ENCODE measurements at places on chromosomes 2 and 18. TPM values are rescaled to one million over a fixed set of nuclear protein-coding genes. Genes with fewer than 3 reads are reported as not detected.

Gene SCYGR8
- total RNA-seq = not detected

DNA sequence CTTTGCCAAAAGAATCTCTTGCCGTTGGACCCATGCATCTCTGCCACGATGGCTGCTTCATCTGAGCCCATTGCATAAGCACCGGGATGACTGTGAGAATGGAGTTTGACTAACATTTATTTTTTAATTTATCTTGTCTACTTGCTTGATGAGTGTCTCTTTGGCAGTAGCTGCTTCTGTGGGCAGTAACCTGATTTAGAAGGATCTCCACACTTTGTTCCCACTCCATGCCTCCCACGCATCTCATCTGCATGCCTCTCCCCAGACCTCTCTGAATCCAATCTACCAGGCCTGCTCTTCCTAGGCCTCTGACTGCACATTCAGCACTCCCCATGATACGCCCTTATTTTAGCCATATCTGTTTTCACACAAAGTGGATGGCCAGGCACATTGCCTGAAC, 23.7 kb upstream of the TMX3 start:
- no peak for DNase-seq

Gene VWC2L
- total RNA-seq = not detected

- DNase-seq = no peak
Measured at GRCh38 chr2:28393114-28393836, 617 bp downstream of the FOSL2 start.

DNA sequence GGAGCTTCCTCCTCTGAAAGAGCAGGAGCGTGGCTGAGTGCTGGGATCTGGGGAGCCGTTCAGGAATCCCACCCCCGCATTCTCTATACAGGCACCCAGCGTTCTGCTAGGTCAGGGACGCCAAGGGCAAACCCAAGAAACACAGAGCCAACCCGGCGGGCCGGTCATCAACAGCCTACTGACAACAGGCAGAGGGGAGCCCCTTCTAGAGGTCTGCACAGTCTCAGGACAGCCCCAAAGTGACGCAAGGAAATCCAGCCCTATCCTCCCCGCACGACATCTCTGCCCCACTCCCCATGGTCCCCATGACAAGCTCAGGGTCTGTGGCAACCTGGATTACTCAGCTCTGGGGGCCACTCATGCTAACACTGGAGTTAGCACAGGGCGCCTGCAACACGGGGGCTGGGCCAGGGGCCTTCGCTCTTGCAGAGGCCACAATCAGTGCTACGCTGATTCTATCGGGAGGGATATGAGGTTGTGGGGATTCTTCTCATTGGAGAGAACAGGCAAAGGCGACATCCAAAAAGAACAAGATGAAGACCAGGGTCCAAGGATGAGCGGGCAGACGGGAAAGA, 81.6 kb downstream of the PXDN start:
- no peak for DNase-seq

GRCh38 chr18:56221195-56222065, 417.0 kb downstream of the TXNL1 start:
- DNase-seq = no peak

Gene PSMA8
- 0.73 TPM for total RNA-seq

Gene FNDC4
- total RNA-seq = not detected

- no peak for DNase-seq
Measured at GRCh38 chr2:23524261-23524706, 139.3 kb downstream of the KLHL29 start.

- DNase-seq = peak; percentile 46
Measured at GRCh38 chr2:96156011-96156820, 11.0 kb upstream of the DUSP2 start.

Gene SYT4
- total RNA-seq = not detected

GRCh38 chr2:42102024-42102590, 54.3 kb downstream of the PKDCC start:
- DNase-seq = peak; percentile 76

GRCh38 chr2:18473241-18474181, 86.9 kb downstream of the RDH14 start:
- no peak for DNase-seq
